ENCODE measurements at places on chromosomes 7 and 10.

DNA sequence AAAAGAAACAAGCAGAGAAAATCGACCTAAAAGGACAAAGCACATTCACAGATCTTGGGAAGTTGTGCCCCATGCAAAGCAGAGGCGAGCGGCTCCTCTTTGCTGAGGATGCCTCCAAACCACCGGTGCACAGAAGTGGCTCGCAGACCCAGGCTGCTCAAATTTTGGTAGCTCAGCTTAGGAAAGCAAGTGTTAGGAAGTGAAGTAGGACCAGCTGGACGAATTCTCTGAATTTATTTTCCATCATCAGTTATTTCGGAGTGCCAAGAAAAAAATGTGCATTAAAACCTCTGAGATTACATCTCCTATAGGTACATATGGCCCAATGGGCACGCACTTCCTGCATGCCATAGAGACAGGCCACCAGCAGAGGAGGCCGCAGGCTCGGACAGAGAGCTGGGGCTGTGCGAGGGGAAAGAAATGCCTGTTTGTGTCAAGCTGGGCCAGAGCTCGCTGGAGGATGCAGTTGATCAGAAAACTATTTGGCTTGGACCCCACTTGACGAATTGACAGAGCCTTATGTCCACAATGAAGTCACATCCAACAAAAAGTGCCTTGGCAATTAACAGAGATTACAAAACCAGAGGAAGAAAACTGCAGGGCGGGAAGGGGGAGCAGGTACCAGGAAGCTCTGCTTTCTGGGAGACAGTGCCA is 122.3 kb upstream of the LYZL2 start:
- peak; percentile 59 for DNase-seq

DNA sequence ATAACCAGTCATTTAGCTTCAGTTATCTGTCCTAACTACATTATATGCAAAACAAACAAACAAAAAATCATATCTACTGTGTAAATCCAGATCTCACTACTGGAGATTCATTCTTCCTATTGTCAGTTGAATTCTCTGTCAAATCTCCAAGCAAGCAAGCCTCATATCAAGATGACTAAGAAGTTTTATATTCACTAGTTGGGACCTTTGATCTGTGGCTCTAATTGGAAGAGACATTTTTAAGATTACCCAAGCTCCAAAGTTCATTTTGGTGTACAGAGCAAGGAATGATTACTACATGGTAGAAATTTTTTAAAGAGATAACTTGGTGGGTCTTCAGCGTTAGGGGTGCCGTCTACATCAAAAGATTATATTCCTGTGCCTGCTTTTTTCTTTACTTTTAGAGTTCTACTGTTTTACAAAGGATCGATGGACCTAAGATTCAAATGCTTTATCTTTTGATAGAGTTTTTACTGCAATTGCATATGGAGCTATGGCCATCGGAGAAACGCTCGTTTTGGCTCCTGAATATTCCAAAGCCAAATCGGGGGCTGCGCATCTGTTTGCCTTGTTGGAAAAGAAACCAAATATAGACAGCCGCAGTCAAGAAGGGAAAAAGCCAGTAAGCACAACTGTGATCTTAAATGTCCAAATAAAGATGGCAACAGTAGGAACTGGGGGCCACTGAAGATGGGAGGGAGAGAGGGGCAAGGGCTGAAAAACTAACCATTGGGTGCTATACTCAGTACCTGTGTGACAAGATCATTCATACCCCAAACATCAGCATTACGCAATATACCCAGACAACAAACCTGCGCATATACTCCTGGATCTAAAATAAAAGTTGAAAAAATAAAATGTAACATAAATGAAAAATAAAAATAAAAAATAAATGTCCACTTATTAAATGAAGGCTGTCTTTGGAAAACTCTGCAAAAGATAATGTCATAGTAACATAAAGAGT is 47.9 kb downstream of the SP8 start:
- no peak for DNase-seq

GRCh38 chr7:144436500-144436899 is 33.0 kb upstream of the NOBOX start:
- no peak for DNase-seq

- DNase-seq, result no peak
Measured at GRCh38 chr7:100506356-100506923, 22.7 kb downstream of the NYAP1 start.

- no peak for DNase-seq
Measured at GRCh38 chr10:118735294-118735693, 19.5 kb downstream of the CACUL1 start.

DNA sequence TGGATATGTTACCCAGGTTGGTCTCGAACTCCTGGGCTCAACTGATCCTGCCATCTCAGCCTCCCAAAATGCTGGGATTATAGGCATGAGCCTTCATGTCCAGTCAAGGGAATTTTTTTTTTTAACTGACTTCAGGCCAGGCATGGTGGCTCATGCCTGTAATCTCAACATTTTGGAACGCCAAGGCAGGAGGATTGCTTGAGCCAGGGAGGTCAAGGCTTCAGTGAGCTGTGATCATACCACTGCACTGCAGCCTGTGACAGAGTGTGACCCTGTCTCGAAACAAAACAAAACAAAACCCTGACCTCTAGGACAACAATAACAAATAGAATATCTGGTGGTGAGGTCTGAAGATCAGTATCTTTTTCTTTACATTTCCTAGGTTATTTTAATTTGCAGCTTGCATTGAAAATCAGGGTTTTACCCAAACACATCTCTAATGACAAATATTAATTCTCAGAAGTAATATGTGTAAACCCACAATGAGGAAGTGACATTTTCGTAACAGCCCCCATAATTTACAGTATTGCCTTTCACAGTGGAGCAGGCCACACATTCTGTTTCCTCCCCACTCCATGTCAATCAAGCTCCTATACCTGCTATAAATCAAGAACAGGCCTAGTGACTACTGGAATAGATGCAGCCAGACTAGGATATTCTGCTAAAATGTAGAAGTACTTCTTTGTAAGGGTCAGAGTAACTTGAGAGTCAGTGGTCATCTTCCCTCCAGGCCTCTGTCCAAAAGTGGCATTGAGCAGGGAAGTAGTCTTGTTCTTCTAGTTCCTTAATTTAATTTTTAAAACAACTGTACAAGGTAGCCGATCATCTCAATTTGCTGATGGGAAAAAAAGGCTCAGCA is 43.3 kb upstream of the ECHDC3 start:
- DNase-seq, result no peak

GRCh38 chr10:130749911-130750310 is 561.6 kb downstream of the TCERG1L start:
- DNase-seq, result peak; percentile 61

GRCh38 chr10:121244818-121245217 is 353.4 kb downstream of the FGFR2 start:
- no peak for DNase-seq

DNA sequence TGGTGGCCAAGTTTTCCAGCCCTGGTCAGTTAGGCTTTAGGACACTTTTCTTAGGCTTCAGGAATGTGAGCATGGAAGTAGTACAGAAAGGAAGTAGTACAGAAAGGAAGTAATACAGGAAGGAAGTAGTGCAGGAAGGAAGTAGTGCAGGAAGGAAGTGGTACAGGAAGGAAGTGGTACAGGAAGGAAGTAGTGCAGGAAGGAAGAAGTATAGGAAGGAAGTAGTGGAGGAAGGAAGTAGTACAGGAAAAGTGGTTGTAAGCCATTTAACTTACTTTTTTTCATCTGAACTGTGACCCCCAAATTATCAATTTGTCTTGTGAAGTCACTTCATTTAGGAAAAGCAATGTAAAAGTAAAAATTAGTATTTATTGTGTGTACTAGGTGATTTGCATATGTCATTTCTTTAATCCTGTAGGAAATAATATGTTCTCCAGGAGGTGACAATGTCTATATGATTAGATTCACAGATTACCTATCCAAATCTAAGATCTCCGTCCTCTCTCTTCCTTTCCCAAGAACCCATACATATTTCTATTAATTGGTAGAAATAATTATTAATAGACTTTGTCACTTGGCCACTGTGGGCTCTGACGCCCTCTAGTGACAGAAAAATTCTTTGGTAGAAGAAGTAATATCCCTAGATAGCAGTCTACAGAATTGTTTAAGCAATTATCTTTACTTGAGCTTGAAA is 3.9 kb upstream of the FAS start:
- DNase-seq, result no peak

- DNase-seq, result no peak
Measured at GRCh38 chr10:27723436-27723835, 22.2 kb downstream of the MKX start.

- DNase-seq, result no peak
Measured at GRCh38 chr7:90728568-90728967, 132.4 kb downstream of the CDK14 start.

- DNase-seq, result no peak
Measured at GRCh38 chr10:70433581-70434280, 7.8 kb downstream of the NODAL start.

GRCh38 chr7:145784809-145785780 is 331.5 kb upstream of the CNTNAP2 start:
- no peak for DNase-seq

DNA sequence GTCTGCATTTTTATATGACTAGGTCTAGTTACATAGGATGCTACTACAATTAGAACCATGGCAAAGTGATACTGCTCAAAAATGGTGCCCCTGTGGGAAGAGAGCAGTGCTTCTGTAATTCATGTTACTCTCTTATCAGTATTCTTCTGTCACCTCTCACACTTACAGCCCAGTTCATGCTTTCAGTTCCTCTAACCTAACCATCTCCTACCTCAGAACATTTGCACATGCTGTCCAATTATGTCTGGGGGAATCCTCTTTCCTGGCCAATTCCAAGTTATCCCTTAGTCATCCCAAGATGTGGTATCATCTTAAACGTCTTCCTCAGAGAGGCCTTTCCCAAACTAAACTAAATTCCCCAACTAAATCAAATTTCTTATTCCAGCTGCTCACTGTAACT is 190.2 kb downstream of the RELN start:
- no peak for DNase-seq
